ENCODE measurements at places on chromosomes 1 and 21. TPM values are rescaled to one million over a fixed set of nuclear protein-coding genes. Genes with fewer than 3 reads are reported as not detected.

Gene LORICRIN
- polyA plus RNA-seq: 0.06 TPM

Gene RASSF5
- 1.1 TPM for polyA plus RNA-seq

Gene LRRC39
- 89.3 TPM for polyA plus RNA-seq

Gene MATN1
- 0.03 TPM for polyA plus RNA-seq

Gene UBXN10
- polyA plus RNA-seq: 0.07 TPM

GRCh38 chr1:26537951-26538352 lies 8.4 kb downstream of the RPS6KA1 start:
- no peaks in the 10 kb centered on the region for H3K4me1 ChIP-seq
- H3K4me3 ChIP-seq: no peak overlapping the region
- no peak overlapping the region for H3K27ac ChIP-seq
- no peaks in the 10 kb centered on the region for H3K36me3 ChIP-seq

DNA sequence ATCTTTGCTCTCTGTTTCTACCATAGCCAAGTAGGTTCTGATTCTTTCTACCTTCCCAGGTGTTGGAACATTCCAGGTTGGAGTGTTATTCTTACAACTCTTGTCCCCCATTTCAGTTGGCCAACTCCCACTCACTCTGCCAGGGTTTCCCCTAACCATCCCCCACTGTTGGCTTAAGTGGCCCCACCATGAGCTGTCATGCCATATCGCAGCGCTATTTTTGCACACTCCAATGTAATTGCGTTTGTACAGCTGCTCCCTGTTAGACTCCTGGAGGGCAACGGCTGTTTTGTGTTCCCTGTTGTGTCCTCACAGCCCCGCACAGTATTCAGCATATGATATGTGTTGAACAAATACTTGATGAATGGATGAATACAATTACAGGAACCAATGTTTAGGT lies 117.7 kb upstream of the ETS2 start:
- no peak overlapping the region for H3K27ac ChIP-seq
- H3K4me1 ChIP-seq: no peaks in the 10 kb centered on the region
- H3K27me3 ChIP-seq: peaks cover 2% of the 10 kb centered on the region

GRCh38 chr1:28507247-28507645 lies 1.4 kb downstream of the RCC1 start:
- H3K27ac ChIP-seq: peak overlapping the region; percentile 88
- no peak for DNase-seq
- peak overlapping the region; percentile 83 for H3K4me3 ChIP-seq
- H3K4me1 ChIP-seq: peaks cover 40% of the 10 kb centered on the region
- peaks cover 53% of the 10 kb centered on the region for H3K36me3 ChIP-seq

DNA sequence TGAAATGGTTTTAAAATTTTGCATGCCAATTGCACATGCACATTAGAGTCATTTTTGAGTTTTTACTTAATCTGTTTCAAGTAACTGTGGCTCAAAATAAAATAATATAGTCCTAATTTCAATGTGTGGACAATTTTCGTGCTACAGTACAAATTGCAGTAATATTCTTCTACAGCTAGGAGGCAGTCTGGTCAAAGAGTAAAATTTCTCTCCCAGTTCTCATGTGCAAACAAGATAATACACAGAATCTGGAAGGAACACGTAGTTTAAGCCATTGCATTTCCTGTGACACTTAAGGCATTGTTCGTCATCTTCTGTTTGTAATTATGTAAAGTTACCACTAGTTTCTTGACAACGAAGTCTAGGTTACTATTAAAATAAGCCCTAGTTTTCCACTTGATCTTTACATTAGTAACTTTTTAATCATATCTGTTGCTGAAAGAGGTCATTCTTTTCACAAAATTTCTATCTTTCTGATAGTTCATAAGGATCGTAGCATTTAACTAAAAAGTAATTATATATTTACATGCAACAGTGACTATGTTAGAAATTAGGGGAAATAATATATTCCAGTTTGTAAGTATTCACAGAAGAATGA lies 28.9 kb downstream of the ODR4 start:
- no peak overlapping the region for H3K4me3 ChIP-seq
- no peak overlapping the region for H3K27ac ChIP-seq
- DNase-seq: no peak
- H3K27me3 ChIP-seq: no peaks in the 10 kb centered on the region
- no peaks in the 10 kb centered on the region for H3K4me1 ChIP-seq
- H3K36me3 ChIP-seq: peaks cover 91% of the 10 kb centered on the region

DNA sequence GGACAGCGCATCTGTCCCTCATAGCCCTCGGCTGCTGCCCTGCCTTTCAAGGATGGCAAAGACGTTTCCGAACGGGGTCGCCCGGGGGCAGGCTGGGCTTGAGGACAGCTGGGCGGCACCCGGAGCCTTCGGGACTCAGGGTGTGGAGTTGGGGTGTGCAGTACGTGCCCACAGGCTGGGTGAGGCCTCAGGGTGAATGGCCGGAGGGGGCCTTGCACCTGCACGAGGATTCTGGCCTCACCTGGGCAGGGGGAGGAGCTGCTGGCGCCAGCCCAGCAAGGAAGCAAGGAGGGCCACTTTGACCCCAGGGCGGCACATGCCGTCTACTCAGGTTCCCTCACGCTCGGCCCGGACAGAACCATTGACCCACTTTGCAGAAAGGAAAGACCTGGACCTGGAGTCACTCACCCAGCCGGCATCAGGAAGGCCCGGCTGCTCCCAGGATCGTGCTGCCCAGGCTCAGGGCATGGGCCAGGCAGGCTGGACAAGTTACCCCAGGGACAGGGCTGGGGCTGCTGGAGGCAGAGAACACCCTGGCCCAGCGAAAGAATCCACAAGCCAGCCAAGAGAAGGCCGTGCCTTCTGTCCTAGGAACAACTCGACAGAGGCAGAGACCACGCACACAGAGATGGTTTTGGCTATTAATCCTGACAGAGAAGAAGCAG lies 65.1 kb upstream of the TTC34 start:
- no peaks in the 10 kb centered on the region for H3K36me3 ChIP-seq
- DNase-seq: peak; percentile 29
- no peaks in the 10 kb centered on the region for H3K4me1 ChIP-seq
- H3K4me3 ChIP-seq: no peak overlapping the region

DNA sequence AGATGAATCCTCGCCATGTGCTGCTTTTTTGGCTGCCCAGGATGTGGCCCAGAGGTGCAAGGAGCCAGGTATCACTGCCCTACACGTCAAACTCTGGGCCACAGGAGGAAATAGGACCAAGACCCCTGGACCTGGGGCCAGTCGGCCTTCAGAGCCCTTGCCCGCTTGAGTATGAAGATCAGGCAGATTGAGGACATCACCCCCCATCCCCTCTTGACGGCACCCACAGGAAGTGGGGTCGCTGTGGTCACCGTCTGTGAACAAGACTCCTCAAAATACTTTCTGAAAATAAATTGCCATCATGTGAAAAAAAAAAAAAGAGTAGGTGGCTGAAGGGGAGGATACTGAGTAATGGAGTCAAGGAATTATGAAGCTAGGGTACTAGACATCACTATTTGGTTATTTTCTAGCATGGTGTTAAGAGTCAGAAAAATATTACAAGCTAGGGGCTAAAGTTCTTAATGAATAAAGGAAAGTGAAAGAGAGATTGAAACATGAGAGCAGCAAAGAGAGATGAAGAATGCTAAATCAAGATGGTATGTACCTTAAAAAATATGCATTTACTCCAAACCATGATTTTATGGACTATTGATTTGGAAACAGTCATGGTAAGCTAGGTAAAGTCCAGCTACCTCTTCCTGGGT lies 84.9 kb downstream of the CLEC20A start:
- no peaks in the 10 kb centered on the region for H3K4me1 ChIP-seq
- H3K36me3 ChIP-seq: no peaks in the 10 kb centered on the region
- H3K4me3 ChIP-seq: no peak overlapping the region
- no peaks in the 10 kb centered on the region for H3K27me3 ChIP-seq
- DNase-seq: no peak
- H3K27ac ChIP-seq: no peak overlapping the region

All from psoas muscle (tissue), 8 donors.